Smooth muscle cell of the brain vasculature (primary cell): ENCODE measurements at places on chromosomes 12 and 14.

DNA sequence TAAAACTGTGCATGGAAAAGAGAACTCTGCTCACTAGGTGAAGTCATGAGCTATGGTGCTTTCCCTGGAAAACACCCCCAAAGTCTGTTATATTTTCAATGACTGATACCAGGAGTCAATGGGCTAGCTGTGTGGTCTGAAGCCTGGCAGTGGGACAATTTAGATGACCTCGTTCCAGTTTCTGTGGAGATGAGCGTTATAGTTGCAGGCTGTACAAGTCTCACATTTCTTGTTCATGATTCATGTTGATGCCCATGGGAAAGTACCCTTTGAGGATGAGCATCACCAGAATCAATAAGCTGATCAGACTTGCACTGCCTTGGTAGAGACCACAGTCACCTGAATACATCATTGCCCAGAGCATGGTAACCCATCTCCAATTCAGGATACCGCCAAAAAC, 70.7 kb downstream of the NOVA1 start:
- no peak for DNase-seq

GRCh38 chr14:58282925-58283593, 15.3 kb upstream of the ARID4A start:
- DNase-seq = no peak

DNA sequence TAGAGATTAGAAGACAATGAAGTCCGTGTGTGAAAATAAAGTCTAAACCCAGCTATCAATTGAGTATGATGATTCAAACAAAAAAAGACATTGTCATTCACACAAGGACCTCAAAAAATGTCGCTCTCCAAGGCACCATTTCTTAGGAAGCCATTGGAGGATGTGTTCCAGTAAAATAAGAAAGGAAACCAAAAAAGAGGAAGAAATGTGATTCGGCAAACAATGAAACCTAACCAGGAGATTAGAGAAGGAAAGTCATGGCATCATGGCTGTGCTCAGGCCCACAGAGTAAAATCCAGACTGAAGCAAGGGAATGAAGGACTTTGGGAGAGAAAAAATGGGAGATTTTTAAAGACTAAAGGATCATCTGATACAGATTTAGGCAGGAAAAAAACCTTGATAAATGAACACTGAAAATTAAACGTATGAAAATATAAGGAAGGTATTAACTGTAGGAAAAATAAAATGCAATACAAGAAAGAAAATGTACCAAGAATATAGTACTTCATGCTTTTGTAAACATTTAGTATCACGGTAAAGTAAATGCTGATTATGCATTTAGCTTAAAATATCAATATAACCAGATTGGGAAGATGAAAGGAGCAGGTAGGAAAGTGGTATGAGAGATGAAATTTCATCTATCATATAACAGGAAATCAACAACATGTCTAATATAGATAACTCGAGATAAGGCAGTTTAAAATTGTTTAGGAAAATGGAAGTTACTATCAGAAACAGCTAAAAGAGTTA, 38.2 kb upstream of the MTHFD1 start:
- DNase-seq = no peak

DNA sequence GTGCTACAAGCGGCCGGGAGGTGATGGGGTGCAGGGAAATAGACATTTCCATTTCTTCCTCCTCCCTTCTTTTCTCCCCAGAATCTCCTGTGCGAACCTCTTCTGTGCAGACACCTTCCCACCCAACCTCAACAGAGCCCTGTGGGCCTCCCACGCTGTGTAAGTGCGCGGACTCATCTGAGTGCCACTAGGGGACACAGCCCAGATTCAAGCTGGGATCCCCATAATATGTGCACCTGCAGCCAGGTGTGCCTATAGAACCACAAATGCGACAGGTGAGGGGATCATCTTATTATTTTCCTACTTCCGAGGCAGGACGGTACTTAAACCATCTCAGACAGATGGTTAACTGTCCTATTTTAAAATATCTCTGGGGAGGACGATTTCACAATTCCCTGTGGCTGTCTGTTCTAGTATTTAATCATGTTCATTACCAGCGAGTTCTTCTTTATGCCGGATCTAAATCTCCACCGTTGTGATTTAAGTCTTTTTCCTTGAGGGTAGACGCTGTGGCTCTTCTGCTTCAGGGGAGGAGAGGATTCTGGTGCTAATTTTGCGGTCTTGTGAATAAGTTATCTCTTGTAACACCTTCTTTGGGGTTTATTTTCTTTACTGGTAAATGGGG, 17.2 kb upstream of the CACNA1C start:
- no peak for DNase-seq

DNA sequence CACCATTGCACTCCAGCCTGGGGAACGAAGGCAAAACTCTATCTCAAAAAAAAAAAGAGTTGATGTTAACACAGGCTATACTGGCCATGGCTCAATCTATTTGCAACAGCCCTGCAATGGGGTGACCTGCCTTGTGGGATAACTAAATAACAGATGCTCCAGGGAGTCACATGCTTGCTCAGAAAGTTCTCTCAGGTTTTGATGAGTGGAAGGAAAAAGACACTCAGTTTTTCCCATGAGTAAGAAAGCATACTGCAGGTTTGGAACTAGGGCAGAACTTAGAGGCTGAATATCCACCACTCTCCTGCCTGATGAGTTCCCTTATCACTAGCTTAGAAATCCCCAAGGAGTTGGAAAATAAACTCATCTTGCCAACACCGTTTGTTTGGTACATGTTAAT, 16.9 kb downstream of the WSB2 start:
- DNase-seq = no peak

DNA sequence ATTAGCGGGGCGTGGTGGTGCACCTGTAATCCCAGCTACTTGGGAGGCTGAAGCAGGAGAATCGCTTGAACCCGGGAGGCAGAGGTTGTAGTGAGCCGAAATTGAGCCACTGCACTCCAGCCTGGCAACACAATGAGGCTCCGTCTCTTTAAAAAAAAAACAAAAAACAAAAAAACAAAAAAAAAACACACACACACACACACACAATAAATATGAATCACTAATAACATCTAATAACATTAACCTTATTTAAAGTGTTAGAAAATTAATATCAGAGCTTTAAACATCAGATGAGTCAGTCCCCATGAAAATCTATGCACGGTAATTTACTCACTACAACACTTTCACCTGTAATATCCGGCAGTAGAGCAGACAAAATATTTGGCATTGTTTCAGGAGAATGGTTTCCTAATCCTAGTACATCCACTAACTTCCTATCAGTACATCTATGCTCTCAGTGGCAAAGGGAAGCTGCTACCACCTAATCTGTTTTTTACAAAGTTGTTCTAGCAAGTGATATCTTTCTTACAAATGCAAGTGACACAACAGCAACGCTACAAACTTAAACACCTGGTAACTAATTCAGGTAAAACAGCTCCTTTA, 36.2 kb downstream of the MED13L start:
- DNase-seq = no peak

GRCh38 chr12:47034661-47035060, 44.8 kb upstream of the PCED1B start:
- no peak for DNase-seq

DNA sequence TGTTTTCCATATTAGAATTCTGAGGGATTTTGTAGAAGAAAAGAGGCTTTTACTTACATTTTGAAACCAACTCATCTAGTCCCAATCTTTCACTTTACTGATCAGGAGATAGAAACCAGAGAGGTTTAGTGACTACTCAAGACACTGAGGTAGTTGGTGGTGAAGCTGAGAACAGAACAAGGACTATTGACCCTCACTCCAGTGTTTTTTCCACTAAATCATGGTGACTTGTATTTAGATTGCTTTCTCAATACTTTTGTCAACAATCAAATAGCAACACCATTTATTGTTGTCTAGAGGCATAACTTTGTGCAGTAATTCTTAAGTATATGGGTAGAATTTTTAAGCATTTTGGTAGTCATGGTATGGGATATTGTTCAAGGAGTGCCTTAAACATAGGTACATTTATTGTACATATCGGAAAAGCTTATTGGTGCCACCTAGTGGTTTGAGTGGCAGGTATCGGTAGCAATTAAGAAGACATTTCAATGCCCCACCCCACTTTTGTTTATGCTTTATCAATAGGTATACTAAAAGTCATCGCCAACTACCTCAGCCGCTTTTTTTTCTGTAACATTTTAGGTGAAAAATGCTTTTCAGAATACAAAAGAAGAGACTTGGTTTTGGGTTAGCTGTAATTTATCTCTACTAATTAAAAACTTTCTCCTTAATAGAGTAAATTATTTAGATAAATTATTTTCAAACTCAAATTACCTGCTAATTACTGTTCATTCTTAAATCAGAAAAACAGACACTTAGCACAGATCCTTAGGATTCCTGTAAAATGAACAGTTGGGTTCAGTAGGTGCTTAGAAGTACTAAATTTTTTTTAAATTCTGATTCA, 47.3 kb upstream of the PAWR start:
- DNase-seq = peak; percentile 45

DNA sequence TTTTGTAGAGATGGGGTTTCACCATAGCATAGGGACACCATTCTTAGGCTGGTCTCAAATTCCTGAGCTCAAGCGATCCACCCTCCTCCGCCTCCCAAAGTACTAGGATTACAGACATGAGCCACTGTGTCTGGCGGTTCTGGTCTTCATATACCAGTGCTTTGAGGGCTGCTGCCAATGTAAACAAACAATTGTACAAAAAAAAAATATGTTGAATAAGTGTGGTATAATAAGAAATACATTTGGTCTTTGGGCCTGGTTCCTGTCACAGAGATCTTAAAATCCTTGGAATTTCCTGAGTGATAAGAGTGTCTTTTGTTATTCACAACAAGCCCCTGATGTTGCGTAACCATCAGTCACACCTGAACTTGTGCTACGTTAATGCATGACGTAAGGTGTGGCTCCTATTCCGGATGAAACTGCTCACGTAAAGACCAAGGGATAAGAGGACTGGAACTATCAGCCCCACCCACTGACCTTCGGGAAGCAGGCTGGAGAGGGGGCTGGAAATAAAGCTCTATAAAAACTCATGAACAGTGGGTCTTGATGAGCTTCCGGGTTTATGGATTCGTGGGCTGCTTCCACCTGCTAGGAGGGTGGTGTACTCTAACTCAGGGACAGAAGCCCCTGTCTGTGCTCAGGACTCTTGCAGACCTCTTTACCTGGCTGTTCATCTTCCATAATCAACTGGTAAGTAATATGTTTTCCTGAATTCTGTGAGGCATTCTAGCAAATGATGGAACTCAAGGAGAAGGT, 16.5 kb upstream of the RIMKLB start:
- no peak for DNase-seq

GRCh38 chr14:20515846-20516245, 10.5 kb downstream of the RNASE10 start:
- no peak for DNase-seq

DNA sequence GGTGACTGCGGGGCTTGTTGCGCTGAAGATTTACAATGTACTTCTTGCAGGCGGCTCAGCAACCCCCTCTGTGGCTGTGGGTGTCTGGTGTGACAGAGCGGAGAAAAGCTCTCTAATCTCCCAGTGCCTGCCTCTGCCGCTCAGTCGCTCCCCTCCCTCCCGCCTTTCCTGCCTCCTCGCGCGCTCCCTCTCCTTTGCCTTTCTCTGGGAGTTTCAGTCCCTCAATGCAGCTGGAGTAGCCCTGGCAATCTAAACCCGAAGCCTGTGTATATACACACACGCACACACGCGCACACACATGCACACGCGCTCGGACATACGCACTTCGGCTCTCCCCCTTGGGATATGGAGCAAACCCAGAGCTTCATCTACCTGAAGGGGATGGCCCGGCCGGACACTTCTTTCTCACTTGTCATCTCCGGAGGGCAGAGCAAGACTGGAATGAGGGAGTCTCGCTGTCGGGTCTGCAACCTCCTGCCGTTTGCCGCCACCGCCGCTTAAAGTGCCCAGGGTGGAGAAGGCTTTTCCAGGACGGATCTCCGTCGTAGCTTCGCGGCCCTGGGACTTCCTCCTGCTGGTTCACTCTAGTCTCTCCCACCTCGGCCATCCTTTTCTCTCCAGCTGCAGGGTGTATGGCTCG, 599 bp upstream of the TRHDE start:
- DNase-seq = no peak

DNA sequence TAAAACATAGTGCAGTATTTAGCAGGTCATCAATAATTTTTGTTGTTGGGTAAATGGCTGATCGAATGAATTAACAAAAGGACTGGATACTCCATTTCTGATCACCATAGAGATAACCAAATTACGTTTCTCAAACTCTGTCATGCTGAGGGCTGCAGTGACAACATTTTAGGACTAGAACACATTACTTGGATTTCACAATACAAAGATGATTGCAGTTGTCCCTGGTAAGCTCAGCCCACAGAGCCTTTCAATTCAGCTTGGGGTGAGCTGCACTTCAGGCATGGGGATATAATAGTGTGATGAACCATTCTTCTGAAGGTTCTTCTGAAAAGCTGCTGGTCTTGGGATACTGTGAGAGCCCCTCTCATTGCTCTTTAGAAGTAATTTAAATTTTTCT, 74.3 kb downstream of the FAR2 start:
- DNase-seq = no peak

GRCh38 chr12:10025236-10025635, 5.2 kb upstream of the CLEC9A start:
- no peak for DNase-seq

DNA sequence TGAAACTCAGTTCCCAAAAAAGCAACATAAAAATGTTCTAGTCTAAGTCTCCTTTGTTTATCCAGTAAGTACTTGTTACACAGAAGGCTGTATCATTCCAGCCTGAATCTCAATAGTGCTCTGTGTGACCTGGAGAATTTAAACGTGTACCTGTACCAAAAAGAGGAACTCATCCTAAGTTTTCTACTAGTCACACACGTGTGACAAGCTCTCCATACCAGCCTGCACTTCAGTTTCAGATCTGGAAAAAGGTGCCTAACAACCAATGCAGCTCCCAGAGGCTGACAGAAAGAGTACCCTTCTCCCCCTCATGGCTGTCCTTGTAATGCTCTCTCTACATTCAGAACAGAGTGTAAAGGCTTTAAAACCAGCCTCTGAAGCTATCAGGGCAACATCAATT, 27.4 kb downstream of the PPM1H start:
- DNase-seq = no peak

DNA sequence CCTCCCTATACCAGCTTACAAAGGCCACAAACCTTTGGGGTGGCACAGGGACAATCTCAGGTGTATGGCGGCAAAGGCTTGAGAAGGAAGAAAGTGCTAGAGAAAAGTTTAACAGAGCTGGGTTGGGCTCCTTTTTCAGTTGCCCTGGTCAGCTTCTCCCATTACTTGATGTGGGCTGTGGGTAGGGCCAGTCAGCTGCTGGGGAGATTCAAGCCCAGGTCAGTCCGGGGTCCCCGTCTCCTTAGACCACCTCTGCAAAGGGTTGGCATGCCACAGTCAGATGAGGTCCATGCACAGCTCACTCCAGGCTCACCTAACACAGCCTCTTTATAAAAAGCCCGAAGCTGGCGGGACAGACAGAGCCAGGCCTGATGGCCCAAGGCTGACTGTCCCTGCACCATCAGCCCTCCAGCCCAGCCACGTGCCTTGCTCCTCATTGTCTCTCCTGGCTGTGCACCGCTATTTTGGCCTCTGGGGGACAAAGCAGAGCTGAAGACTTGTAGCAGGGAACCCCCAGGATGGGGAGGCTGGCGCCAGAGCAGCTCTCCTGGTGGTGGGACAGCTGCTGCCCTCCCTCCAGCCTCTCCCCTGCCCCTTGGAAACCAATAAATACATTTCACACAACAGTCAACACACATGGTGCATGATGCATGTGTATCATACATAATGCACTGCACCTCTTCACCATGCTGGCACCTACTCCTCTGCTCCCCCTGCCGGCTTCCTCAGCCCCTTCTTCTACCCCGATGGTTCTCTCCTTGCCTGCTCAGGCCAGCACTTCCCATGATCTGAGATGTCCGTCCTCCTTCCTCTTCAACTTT, 61.7 kb upstream of the DDX11 start:
- no peak for DNase-seq

- DNase-seq = no peak
These were observed 6.3 kb upstream of the RIN3 start for GRCh38 chr14:92507174-92507768.

GRCh38 chr14:22341049-22341448, 248.0 kb downstream of the DAD1 start:
- DNase-seq = no peak
